Activated T-cell treated with anti-CD3 and anti-CD28 coated beads for 4 hours (primary cell): ENCODE measurements at places on chromosomes 4 and X.

GRCh38 chrX:24513416-24513815 is 48.3 kb downstream of the PDK3 start:
- DNase-seq = no peak

- no peak for DNase-seq
Observed at GRCh38 chr4:154707877-154708276, 35.9 kb upstream of the LRAT start.

DNA sequence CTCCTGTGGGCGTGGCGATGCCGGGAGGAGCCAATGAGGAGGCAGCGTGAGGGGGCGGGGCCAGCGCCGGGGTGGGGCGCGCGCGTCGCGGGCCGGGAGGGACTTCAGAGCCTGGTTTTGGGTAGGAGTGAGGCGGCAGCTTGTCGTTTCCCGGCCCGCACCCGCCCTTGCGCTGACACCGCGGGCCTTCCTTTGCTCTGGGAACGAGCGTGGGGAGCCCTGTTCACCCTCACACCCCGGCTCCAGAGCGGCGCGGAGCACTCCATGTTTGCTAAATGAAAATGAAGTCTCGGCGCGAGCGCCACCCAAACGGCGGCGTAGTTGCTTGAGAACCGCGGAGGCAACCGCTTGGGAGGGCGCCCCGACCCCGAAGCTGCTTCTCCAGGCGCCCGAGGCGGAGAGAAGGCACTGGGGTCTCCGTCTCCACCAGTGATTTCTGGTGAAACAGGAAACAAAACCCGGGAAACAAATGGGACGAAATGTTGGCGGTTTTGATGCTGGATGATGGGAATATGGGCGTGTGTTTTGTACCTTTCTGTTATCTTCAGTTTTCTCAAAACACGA is 497 bp upstream of the GRPEL1 start:
- DNase-seq = no peak

GRCh38 chrX:133776072-133776471 is 209.3 kb downstream of the GPC3 start:
- DNase-seq = peak; percentile 23

GRCh38 chr4:113457886-113458285 is 303.7 kb downstream of the CAMK2D start:
- DNase-seq = no peak

DNA sequence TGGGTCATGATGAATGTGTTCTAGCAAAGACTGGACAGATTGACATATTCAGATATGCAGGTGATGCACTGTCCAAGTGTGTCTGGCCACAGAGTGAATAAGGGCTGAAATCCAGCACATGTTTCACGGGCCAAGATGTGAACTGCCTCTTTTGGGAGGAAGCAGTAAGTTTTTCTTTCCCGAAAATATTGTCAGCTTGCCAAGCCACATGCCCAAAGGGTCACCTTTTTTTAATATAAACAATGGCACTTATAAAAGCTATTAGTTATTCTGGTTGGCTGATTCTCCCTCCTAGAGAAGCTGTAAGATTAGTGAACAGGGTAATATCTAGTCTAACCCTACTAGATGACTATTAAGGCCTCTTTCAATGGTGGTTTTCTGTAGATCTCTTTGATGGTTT is 1.5 kb upstream of the EDNRA start:
- no peak for DNase-seq

DNA sequence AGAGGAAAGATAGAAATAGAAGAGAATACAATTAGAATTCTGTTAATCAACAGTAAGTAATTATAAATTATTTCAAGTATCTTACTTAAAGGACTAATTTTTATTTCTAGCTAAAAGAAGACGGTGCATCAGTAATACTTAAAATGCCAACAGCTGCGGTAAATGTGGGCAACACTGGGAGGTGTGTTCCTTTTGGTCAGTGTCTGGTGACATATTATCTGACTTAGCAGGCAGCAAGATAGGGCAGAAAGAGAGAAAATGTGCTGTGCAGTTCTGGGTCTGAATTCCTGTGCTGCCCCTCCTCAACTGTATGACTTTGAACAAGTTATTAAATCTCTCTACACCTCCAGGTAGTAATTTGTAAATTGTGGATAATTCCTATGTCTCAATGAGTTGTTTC is 120.6 kb downstream of the ZNF827 start:
- DNase-seq = no peak

DNA sequence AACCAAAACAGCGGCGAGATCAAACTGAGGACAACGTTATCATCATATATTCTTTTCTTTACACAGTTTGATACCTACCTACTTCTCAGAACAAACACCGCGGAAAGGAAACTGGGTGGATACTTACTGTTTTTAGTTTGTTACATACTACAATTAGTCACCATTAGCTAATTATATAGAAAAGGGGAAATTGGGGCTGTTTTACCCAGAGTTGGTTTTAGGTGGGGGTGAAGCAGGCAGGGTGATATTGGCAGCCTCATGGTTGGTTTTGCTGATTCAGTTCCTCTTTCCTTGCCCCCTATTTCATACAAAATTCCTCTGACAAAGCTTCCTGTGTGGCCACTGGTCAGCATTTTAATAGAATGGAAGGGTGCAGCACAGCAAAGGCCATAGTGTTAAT is 77.8 kb downstream of the SORBS2 start:
- DNase-seq = no peak

- DNase-seq = no peak
Observed at GRCh38 chrX:84865113-84865512, 138.6 kb upstream of the APOOL start.
